Fibroblast of gingiva (primary cell): ENCODE measurements at places on chromosomes 1 and 21.

- DNase-seq, result no peak
These were observed 182.0 kb upstream of the C21orf91 start for GRCh38 chr21:18000981-18001686.

DNA sequence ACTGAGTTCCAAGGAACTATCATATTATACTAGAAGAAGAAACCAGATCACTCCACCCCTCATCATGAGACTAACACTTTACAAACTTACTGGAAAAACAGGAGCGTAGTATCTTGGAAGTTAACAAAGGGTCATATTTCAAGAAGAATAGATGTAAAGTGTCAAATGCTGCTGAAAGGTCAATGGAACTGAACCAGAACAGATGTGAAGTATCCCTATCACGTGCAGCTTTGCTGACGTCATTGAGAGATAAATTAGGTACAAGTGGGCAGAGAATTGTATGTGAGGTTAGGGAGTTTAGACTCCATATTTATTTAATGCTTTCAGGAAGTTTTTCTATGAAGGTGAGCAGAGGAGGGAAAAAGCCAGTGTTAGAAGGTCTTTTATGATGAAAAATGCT, 483.0 kb downstream of the NCAM2 start:
- DNase-seq, result no peak

DNA sequence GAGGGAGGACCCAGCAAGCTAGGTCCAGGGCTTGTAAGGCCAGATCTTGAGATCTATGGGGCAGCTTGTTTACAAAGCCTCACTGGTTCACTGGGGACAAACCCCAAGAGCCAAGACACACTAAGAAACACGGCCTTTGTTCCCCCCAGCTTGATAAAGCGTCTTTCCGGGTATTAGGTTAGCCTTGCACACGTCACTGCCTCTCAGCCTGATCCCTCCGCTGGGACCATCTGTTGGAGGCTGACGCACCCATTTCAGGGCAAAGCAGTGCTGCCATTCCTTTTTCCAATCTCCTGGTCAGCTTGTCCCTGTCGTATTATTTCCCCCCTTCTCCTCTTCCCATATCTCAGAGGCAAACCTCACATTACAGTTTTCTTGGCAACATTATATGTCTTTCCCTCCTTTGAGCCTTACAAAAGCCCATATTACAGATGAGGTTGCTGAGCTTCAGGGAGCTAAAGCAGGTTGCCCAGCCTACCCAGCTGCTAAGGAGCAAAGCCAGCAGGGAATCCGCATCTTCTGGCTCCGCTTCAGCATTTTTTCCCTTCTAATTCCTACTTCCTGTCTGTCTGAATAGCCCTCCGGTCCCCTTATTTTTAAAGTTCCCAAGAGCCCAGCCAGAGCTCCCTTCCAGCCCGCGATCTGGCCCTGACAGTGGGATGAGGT, 4.1 kb downstream of the HEYL start:
- no peak for DNase-seq

GRCh38 chr1:228810878-228811711, 75.8 kb downstream of the RHOU start:
- no peak for DNase-seq

DNA sequence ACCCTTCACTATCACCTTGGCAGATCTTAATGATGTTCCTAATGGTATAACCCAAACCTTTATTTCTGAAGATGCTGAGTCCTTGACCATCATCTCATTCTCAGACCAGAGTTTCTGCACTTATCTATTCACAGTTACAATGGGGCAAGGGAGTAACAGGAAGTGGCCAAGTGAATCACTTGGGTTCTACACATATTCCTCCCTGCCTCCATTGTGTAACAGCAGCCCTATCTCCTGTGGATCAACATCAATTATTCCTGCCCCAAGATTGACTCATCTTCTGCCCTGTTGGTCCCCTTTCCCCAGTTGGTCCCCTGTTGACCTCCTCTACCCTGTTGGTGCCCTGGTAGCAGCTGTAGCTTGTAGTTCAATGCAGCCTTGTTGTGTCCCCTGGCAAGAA, 10.3 kb upstream of the S100A7 start:
- no peak for DNase-seq

DNA sequence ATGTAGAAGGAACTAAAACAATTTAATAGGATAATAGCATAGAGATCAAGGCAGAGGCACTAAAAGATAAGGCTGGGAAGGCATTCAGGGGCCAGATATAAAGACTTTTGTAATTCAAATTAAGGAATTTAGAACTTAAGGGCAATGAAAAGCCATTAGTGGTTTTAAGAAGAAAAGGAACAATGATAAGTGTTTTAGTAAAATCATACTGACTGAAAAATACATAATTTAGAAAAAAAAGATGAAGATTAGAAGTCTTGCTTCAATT, 14.1 kb upstream of the RGS2 start:
- no peak for DNase-seq

DNA sequence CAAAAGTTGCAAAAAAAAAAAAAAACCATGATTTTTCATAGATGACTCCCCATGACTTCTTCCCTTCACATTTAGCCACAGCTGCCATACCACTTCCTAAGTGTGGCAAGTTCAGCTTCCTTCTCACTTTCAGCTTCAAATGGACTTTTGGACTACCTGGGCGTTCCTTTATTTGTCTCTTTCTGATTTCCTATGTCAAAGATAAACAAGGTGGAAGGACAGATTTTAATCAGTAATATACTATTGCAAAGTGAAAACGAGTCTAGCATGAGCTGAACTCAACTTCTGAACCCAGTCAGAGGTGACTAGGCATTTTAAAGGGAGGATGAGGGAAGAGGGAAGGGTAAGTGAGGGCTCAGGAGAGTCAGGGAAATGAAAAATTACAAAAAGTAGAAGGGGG, 14.4 kb upstream of the SCCPDH start:
- no peak for DNase-seq

- no peak for DNase-seq
These were observed 113.2 kb upstream of the KAZN start for GRCh38 chr1:14485285-14485684.

- DNase-seq, result no peak
These were observed 34.6 kb upstream of the ATP1A1 start for GRCh38 chr1:116338400-116338799.

DNA sequence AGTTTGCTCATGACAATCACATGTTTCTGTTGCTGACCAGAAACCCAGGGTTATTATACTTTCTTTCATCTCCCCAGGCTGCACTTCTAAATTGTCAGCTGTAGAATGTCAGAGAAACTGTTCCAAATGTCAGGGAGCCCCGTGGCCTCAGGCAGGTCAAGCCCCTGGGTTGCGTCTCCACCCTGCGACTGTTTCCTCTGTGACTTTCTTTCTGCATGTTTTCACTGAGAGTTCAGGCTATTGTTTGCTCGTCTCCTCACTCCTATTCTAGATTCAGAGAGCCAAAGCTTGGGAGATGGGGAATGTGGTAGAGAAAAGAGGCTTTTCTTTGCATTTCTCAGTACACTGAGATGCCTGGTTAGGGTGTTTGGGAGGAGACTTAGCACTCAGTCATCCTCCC, 97.4 kb downstream of the CENPF start:
- no peak for DNase-seq

DNA sequence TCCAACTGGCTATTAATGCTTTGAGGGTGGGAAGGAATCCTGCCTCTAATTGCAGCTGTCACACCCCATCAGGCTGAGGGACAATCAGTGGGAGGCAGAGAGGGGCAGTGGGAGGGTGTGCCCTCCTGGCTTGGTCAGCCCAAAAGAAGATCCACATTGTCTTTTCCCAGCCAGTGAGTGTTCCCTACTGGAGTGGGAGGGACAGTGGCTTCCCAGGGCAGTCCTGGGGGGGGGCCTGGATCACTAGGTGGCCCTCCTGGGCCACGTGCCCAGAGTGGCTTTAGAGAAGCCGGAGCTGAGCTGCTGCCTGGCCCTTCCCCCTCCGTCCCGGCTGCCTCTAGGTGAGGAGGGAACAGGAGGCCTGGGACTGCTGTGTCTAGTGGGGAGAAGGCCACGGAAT, 14.0 kb downstream of the INKA2 start:
- no peak for DNase-seq

GRCh38 chr21:44496564-44497550, 41.5 kb downstream of the LRRC3 start:
- no peak for DNase-seq

DNA sequence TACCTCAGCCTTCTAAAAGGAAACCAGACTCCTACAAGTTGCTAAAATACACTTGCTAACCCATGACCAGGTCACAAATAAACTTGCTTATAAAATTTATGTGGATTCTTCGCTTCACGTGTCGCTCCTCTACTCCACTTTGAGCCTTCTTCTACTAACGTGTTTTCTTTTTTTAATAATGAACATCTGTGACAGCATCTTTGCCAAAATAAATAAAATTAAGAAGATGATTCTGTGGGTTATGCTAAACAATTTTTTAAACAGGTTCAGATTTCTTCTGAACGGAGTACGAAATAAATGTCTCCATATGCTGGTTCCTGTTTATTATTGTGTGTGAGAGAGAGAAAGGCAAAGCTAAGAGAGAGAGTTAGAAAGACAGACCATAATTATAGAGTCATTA, 735.8 kb downstream of the LTN1 start:
- peak; percentile 45 for DNase-seq

GRCh38 chr1:31900790-31901189, 37.4 kb downstream of the PTP4A2 start:
- no peak for DNase-seq

DNA sequence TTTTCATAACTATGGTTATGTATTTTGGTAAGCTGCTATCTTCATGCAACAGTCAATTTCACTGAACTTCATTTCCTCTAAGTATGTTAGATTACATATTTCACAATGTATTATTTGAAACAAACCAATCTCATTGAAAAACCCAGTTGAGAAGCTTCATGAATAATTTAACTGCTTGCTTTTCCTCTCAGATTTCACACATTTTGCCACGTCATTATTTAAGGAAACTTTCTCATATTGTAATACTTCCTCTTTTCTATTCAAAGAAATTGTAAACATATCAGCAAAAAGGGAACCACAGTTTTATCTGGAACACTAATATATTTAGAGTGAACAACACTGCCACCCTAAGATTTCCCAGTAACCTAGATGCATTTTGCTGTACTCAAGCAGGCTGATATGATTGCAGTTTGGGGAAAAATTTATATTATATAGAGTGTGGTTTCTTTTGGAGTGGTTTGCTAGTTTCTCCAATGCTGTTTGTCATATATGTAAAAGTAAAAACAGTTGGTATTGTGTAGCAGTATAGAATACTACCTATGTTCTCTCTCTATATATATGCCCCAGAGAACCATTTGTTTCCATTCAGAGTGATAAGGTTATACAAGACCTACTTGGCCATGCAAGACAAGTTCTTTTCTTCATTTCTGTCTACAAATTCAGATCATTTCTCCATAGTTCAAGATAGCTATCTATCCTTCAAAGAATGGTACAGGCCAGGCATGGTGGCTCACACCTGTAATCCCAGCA, 28.4 kb upstream of the AHCTF1 start:
- peak; percentile 62 for DNase-seq
